Vagina (tissue), 2 donors: ENCODE measurements at places on chromosomes 7 and 10.

DNA sequence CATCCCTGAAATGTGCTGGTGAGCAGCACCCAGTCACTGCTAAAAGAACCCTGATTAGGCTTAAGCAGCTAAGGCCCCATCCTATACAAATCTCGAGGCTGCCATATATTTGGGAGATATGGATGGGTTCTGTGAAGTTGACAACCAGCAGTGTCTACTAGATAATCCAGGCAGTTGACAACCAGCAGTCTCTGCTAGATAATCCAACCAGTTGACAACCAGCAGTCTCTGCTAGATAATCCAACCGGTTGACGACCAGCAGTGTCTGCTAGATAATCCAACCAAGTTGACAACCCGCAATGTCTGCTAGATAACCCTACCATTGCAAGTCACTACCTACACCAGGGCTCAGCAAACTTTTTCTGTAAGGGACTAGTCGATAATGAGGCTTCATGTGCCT lies 58.3 kb upstream of the KDM7A start:
- no peak for DNase-seq

DNA sequence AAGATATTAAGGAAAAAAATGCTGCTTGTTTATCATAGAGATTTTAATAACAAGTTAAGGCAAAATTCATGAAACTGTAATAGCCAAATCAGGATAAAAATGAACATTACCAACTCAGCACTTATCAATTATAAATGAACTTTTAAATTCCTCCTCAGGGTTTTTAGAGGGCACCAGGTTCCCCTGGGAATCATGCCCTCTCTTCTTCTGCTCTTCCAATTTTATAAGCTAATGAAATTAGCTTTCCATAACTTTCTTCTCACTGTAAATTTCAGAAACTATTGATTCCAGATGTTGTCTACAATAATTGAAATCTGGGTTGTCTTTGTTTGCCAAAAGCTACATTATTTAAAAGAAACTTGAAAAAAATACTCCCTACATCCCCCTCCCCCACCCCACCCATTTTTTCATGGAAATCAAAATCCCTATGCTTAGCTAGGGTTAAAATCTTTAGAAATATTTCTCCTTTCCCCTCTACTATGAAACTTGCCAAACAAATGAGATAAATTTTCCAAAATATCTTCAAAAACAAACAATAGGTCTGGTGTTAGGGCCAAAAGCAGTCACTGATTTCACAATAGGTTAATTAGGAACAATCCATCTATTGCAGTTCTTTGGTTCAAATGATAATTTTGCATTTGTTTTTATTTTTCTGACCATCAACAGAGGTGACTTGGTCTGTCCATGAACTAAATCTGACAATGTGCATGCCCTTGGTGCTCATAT lies 187.7 kb downstream of the DOCK4 start:
- no peak for DNase-seq

DNA sequence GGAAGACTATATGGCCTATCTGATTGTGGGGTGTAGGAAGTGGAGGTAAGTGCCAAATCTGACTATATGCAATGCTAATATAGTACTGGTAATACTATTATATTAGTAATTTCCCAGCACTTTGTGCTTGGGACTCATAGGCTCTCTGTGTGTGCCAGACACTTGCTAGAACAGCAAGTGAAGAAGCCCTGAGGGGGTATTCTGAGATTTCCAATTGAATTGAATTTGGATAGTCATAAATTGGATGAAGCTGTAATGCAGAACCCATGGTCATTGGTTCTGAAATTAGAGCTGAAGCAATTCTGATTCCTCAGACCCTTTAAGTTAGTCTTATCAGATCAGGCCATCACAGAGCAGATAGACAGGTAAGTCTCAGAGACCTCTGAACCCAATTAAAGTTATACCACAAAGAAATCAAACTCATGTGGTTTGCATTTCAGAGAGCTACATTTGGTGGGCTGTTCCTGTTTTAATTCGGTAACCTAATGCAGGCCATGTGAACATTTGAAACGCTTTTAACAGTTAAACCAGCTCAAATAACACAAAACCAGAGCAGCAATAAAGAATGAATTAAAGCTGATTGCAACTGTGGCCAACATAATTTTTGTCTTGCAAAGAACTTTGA lies 179.5 kb downstream of the CREB5 start:
- no peak for DNase-seq

DNA sequence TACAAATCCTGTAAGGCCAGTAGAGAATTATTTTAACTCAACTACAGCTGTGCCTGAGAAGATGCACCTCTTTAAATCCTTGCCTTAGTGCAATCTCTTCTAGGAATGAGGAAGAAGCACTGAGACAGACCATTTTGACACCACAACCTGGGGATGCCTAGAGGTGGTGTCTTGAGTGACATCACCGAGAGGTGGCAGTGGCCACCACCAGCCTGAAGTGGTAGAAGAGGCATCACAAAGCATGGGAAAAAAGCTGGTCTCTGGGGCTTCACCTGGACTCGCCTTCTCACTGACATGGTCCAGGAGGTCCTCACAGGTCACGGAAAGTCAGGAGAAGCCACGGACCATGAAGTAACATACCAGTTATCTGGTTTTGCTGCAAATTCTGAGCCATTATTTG lies 99.2 kb upstream of the PDLIM1 start:
- DNase-seq: no peak

DNA sequence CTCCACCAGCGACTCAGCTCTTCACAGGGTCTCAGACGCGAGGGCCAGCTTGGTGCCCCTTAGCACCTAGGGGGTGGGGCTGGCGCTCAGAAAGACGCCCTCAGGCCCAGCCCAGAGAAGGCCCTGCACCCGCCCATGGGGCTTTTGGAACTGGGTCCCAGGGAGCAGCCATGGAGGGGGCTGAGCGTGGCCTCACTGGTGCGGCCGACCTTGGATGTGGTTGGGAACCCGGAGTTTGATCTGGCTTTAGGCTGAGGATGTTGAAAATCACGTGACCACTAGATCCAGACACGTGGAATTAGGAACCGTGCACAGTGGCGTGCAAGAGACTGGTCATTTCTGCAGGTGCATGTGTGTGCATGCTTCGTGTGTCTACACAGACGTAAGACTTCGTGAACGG lies 185.4 kb downstream of the DNAJB6 start:
- DNase-seq: no peak

GRCh38 chr10:110666673-110667072 lies 22.5 kb downstream of the RBM20 start:
- no peak for DNase-seq
